Kidney glomerular epithelial cell (primary cell): ENCODE measurements at places on chromosomes 3 and 15.

- DNase-seq = no peak
These were observed 114.0 kb upstream of the ALDH1A3 start for GRCh38 chr15:100765467-100766241.

DNA sequence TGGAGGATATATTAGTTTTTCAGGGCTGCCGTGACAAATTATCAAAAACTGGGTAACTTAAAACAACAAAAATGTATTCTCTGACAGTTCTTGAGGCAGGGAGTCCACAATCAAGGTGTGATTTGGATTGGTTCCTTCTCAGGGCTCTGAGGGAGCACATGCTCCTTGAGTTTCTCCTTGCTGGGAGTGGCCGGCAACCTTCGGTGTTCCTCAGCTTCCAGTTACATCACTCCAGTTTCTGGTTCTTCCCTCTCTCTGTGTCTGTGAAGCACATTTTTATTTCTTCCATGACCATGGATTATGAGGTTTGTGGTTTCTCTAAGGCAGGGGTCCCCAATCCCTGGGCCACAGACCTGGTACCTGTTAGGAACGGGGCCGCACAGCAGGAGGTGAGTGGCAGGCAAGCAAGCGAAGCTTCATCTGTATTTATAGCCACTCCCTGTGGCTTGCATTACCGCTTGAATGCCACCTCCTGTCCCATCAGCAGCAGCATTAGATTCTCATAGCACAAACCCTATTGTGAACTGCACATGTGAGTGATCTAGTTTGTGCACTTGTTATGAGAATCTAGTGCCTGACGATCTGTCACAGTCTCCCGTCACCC, 24.3 kb downstream of the LRRC28 start:
- no peak for DNase-seq

DNA sequence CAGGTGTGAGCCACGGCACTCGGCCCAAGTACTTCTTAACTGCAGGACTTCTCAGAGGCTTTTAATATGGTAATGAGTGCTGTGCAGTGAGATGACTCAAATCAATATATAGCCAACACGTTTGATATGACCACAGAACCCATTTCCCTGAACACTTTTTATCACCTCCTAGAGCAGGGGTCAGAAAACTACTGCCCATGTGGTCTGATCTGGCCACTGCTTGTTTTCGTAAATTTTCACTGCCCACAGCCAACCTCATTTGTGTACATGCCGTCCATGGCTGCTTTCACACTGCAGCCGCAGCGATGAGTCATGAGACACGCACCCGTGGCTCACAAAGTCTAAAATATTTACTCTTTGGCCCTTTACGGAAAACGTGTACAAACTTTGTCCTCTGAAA, 179.2 kb downstream of the RORA start:
- peak; percentile 65 for DNase-seq

GRCh38 chr3:71262364-71263265, 320.9 kb downstream of the FOXP1 start:
- DNase-seq = no peak

GRCh38 chr3:49498648-49499047, 28.6 kb downstream of the DAG1 start:
- DNase-seq = no peak

DNA sequence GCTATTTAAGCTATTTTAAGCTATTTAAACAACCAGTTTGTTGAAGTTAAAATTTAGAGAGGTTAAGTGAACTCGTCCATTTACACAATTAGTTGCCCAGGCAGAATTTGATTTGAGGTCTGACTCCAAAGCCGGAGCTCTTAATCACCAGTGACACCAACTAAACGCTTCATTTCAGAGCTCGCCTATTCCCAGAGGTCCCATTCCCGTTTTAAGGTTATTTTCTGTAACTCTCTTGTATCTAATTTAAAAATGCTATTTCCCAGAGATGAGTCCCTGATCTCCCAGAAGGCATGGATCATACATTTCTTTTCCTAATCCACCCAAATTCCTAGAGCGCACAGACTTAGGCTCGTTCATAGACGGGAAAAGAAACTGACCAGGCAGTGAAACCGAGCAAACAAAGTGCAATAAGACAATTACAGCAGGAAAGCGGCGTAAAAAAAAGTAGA, 904 bp upstream of the MCTP2 start:
- DNase-seq = peak; percentile 62

DNA sequence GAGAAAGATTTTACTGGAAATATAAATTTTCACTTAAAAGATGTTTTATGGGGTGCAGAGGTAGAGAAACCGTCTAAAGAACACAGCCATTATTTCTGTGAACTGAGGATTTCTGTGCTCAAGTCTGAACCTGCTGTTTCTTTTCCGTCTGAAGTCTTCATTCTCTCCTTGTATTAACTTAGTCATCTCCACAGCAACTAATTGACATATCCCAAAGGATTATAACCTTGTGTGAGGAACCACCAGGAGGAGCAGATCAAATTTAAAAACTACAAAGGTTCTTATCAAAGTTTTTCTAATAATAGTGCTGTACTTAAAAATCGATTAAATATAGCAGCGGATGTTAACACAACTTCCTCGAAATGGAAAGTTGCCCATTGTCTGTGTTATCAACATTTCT, 31.1 kb upstream of the ICE2 start:
- DNase-seq = no peak
